ENCODE measurements at places on chromosomes 5 and 9.

GRCh38 chr9:89725271-89725670, 120.5 kb downstream of the GADD45G start:
- DNase-seq: no peak

- no peak for DNase-seq
Observed at GRCh38 chr5:32150366-32150765, 23.8 kb downstream of the GOLPH3 start.

DNA sequence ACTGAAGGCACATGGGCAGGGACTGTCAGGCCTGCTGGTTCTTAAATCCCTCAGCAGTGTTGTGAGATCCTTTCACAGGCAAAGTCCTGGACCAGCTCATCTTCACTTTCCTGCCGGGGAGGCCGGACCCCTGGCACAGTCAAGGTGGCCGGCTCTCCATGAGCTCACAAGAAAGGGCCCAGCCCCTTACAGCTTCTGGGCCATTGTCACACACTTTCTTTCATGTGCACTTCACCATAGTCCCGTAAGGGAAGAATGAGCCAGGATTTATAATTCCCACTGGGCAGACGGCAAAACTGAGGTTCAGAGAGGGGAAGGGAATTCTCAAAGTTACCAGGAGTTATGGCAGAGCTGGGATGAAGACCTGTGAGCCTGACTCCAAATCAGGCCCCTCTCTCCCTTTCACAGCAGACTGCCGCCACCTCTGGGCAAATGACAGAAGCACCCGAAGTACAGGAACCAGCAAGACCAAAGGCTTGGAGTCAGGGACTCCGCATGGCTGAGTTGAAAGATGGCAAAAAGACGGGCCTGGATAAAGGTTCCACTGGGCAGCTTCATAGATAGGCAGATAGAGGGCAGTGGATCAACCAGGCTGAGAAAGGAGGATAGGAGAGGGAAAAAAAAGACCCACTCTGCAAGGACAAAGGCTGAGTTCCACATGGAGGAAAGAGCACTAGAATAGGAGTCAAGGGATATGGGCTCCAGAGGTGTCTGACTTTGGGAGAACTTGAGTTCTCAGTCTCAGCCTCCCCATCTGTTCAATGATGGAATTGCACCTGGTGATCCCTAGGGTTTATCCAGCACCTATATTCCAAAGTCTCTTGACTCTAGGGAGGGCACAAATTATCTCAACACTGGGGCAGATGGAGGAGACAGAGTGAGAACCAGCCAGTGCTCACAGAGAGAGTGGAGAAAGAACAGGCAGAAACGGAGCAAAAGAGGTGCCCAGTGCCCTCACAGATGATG, 128.7 kb downstream of the PAX5 start:
- DNase-seq: no peak

DNA sequence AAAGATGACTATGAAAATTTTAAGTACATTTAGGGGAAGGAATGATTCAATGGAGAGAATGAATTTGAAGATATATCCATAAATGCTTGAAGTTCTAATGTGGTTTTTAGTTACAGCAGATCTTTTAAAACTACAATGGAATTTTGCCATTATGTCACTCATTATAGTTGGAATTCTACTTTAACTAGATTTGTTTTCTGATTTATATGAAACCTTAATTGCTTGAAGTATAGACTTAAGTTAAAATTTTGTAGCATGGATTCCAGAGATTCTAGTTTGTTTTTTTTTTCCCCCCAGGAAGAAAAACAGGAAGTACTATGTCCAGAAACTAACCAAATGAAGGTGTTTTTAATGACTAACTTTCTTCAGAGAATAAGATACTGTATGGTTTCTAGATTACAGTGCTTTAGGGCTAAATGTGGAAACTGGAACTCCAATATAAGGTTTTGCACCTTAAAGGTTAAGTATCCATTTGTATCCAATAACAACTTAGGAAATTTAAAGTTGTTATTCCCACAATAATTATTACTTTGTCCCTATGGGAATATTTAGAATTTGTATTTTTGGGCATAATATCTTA, 70.3 kb downstream of the ZSWIM6 start:
- DNase-seq: no peak

GRCh38 chr9:78695519-78695918, 398.6 kb downstream of the PSAT1 start:
- DNase-seq: no peak

DNA sequence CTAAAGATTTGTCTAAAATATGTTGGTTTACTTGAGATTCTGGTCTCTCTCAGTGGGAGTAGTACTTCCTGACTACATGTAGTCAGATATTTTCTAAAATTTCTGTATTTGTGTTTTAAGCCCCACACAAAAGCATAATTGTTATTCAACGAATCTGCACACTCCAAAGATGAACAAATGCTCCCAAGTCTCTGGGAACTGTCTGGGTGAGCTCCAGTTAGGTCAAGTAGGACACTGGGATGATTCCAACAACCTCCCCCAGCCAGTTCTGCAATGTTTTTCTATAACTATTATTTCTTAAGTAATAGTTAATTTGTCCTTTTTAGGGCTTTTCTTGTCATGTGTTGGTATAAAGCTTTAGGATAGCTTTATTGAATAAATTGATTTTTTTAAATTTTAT, 174.6 kb downstream of the FAM174A start:
- DNase-seq: no peak

Data from activated naive CD8-positive, alpha-beta T cell treated with anti-CD3 and anti-CD28 coated beads, Interleukin-2, amount 50 U/mL, for 24 hours (primary cell).